ENCODE measurements at places on chromosomes 11 and 22.

GRCh38 chr22:46609175-46609690 is 11.0 kb upstream of the GRAMD4 start:
- no peak for DNase-seq

DNA sequence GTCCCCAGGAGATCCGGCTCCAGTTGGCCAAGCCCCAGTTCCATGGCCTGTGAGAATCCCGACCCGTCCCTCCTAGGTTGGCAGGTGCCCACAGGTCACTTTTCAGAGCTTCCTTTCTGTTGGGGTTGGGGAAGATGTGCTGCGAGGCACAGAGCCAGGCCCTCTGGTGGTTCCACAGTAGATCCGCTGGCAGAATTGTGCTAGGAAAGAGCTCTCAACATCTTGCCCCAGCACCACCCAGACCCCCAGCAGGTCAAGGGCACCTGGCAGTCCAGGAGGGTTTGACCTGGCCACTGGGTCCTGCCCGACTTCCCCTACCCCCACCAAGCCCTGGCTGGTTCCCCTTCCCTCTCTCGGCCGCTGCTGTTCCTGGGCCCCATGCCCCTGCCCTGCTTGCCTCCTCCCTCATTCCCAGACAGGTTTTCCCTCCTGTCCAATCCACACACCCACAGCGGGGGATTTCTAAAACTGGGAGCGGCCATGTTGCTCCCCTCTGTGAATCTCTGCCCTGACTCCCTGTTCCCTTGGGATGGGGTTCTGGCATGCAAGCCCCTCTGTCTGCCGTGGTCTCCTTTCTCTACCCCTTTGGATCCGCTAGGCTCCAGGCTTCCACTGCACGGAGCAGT is 26.2 kb upstream of the GCAT start:
- DNase-seq: no peak

- no peak for DNase-seq
These were observed 74.9 kb downstream of the SMCO4 start for GRCh38 chr11:93468290-93468689.

DNA sequence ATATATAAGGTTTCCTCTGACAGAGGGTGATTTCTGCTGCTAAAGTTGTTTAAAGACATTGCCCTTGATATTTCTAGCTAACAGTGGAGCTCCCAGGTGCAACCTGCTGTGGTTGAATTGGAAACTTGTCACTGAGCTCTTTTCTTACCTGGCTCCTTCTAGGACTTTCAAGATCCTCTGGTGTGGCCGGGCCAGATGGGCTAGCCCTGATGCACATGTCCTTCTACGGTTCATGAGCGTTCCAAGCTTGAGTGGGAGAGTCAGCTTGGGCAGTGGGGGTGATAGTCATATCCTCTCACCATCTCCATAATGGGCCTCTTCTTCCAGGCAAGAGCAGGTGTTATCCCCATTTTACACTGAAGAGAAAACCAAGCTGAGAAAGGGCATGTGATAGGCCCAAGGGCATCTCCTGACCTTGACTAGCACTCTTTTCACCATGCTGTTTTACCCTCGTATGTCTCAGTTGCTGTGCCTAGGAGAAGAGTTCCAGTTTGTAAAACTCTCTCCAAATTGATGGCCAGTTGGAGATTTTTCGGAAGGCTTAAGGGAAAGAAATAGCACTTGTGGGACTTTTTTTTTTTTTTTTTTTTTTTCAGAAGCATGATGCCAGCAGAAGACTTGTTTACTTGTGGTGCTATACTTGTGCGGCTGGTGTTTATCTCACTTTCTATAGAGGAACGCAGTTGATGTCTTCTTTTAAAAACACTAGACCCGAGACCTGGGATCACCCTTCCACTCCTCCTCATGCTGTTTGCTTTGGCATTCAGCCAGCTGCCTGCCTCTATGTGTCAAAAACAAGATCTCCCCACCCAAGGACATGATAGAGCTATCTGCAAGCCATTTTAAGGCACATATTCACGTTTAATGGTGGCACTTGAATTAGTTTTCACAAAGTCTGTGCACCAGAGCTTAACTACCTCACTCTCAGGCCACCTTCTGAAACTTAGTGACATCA is 32.6 kb downstream of the TEAD1 start:
- no peak for DNase-seq

- no peak for DNase-seq
These were observed 55.6 kb upstream of the LYVE1 start for GRCh38 chr11:10623797-10624761.

DNA sequence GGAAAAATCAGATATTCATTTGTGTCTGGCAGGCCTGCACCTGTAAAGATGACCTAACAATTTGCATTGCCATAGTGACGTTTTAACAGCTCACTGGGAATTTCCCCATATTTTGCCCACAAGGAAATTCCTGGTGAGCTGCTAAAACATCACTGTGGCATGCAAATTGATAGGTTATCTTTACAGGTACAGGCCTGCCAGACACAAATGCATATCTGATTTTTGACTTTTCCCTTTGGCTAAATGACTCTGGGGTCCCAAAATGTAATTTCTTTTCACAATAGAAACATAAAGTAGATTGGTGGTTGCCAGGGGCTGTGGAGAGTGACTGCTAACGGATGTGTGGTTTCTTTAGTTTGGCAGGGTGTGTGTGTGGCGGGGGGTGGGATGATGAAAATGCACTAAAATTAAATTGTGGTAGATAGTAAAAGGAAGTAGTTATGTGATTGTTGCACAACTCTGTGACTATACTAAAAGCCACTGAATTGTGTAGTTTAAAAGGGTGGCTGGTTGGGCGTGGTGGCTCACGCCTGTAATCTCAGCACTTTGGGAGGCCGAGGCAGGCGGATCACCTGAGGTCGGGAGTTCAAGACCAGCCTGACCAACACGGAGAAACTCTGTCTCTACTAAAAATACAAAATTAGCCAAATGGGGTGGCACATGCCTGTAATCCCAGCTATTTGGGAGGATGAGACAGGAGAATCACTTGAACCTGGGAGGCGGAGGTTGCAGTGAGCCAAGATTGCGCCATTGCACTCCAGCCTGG is 18.5 kb upstream of the FEZ1 start:
- DNase-seq: peak; percentile 29

DNA sequence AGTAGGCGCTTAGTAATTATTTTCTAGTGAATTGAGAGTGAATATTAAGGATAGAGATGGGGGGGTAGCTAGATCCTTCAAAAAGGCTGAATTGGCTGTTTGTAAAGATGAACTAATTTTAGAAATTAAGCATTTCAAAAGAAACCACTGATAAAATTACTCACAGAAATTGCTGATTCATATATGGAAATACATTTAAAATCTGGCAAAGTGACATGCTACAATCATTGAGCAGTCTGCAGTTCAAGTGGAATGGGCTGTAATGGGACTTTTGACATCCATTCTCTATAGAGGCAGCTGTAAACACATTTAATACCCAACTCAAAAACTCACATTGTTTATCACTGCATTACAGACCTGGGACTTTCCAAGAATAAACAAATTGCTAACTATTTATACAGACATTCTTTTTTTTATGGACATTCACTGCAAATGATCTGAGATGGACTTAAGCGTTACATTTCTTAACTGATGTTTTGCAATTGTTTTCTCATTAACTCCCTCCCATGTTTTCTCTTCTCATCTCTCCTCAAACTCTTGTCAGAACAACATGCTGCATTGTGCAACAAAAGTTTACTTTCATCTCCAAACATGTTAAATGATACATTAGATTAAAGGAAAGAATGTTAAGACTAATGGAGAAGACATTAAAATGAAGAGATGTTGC is 42.1 kb upstream of the MMP7 start:
- DNase-seq: no peak

DNA sequence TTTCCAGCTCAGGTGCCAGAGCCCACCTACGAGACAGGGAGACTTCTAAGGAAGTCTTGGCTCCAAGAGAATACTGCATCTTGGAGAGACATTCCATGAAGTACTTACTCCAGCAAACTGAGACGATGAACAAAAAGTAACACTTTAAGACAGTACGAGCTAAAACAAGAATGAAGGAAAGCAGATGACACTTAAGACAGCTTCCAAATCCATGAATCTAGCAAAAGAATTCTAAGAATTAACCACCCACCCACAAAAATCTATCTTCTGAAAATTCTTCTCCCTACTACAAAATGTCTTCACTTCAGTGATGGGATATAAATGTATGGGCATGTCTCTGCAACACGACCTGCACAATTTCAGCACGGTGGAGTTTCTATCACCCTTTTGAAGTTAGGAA is 132.9 kb downstream of the C11orf58 start:
- DNase-seq: peak; percentile 32

GRCh38 chr11:66970807-66971442 is 4.2 kb upstream of the C11orf86 start:
- peak; percentile 100 for DNase-seq

DNA sequence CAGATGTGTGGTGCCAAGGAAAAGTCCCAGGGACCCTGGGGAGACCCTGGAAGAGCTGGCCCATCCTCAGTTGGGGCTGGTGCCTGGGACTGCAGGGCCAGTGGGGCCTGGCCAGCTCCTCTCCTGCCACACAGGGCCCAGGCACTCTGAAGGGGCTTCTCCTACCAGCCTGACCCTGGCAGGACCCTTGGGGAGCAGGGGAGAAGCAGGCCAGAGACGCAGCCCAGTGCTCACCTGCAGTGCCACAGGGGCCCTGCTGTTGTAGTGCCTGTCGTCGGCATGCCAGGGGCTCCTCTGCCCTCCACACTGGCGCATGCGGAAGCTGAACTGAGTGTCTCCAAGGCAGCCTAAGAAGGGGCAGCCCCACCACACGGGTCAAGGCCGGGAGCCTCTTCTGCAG is 9.1 kb downstream of the DENND6B start:
- no peak for DNase-seq

DNA sequence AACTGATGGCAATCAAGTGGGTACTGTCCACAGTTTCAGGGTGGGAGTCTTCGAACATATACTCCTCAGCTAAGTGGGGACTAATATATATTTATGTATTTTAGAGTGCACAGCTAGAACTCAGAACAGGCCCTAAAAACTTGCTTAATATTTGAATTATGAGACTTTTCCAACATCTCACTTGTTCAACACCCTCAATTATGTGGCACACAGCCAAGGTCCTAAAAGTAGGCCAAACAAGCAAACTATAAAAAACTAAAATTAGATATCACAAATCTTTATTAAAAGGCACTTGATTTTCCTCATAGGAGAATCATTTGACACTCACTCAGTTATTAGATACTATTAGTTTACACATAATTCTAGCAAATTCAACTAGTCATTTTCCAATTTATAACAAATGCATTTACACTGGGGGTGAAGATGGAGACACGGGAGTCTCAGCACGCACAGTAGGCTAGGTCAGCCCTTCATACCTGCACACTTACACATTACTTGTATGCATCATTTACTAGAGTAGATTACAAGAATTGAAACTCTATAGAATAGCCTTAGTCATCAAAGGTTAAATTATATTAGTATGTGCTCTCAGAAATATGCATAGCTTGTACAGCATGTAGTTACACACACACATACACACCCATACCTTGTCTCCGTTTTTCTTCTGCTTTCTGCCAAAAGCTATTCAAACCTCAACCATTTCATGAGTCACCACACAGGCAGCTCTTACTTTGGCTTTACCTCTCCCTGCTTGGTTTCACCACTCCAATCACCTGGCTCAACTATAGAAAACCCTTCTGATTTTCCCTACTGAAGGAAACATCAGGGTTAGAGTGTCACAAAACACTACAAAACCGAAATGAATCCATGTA is 171.5 kb downstream of the SBF2 start:
- peak; percentile 49 for DNase-seq

DNA sequence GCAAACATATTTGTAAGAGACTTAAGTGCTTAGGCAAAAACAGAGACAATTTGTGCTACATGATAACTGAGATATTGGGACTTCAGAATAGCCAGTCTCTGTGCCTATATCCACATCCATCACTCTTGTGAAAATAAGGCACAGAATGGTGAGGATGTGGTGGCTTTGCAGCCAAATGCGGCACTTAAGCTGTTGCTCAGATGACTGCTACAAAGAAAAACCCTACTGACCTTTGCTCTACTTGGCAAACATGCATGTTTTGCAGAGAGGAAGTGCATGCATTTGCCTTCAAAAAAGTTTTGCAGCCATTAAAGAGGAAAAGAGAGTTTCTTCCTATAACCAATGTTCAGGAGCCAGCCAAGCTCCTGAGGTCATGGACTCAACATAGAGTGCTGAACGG is 675.0 kb upstream of the KIRREL3 start:
- DNase-seq: no peak

- peak; percentile 25 for DNase-seq
These were observed 269.3 kb upstream of the MPPED2 start for GRCh38 chr11:30855383-30856006.
